ENCODE measurements at places on chromosomes 7 and 10.

DNA sequence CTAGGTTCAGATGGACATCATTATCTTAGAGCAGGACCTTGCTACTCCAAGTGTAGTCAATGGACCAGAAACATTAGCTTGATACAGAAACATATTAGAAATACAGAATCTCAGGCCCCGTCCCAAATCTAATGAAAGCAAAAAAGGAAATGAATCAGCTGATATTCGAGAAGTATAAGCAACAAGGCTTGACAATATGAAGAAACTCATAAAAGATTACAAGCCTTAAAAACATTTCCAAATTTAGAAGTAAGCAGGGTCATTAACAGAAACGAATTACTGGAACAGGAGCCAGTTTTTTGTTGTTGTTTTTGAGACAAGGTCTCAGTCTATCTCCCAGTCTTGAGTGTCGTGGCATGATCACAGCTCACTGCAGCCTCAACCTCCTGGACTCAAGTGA, 40.5 kb upstream of the GSAP start:
- no peak for DNase-seq

DNA sequence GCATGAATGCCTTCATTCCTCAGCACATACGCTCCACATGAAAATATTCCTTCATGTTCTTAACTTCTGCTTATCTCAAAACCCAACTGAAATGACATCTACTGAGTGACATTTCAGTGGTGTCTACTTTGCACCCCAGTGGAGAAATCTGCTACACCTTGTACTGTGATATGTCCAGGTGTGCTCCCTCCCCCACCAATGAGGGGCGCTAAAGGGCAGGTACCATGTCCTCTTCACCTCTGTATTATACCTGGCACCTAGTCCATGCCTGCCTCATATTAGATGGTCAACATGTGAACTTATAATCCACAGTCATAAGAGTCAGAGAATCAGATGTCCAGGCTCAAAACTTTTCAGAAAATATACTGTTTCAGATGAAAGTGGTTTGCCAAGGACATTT, 2.1 kb downstream of the PAXIP1 start:
- no peak for DNase-seq

DNA sequence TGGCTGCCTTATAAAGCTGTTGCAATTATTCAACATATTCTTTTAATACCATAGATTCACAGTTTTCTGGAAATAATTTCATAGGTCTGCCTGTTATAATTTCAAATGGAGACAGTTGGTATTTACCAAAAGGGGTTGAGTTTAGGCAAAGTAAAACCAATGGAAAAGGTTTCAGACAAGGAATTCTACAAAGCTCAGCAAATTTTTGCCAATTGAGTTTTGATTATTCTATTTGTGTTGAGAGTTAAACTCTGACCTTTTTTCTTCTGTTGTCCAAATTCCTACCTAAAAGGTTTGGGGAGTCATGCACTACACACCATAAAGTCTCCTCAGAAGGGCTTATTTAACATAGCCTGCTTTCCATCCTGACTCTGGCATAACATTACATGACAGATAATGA, 38.5 kb upstream of the ABCA13 start:
- no peak for DNase-seq

GRCh38 chr7:64884085-64884912, 18.8 kb upstream of the ZNF273 start:
- no peak for DNase-seq

- DNase-seq: no peak
These were observed 32.4 kb downstream of the WBP1L start for GRCh38 chr10:102775935-102776669.

- no peak for DNase-seq
These were observed 527.8 kb downstream of the MDFIC start for GRCh38 chr7:115449689-115450088.

- DNase-seq: no peak
These were observed 124.8 kb downstream of the CPED1 start for GRCh38 chr7:121113288-121113687.

DNA sequence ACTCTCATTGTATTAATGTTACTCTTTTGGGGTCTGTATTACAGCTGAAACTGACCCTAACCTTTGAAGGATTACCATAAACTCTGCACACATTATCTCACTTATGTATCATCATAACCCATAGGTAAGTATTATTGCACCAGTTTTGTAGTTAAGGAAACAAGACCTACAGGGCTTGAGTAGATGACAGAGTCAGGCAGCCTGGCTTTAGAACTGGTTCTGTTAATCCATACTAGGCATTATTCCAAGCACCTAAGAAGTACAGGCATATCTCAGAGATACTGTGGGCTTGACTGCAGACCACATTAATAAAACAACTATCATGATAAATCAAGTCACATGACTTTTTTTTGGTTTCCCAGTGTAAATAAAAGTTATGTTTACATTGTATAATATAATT, 17.1 kb upstream of the AKR1B1 start:
- no peak for DNase-seq

DNA sequence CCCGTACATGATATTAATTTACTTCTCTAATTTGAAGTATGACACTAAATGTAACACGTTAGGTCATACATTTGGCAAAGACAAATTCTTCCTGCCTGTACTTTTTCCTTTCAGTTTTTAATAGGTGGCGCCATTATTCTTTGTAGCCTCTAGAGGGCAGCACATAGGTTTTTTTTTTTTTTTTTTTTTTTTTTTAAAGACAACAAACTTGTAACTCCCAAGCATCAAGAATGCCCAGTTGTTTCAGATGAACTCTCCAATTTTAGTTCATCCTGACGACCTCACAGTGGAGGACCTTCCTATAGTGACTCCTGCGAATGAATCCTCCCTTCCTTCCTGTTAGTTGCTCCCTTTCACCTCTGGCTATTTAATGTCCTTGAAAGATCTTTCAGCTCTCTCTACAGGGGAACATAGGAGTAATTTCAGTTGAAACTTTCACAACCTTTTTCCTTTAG, 139.3 kb upstream of the HDAC9 start:
- DNase-seq: no peak
